ENCODE measurements at places on chromosomes 1 and 21.

- DNase-seq: no peak
Observed at GRCh38 chr1:209672705-209673630, 2.2 kb upstream of the G0S2 start.

DNA sequence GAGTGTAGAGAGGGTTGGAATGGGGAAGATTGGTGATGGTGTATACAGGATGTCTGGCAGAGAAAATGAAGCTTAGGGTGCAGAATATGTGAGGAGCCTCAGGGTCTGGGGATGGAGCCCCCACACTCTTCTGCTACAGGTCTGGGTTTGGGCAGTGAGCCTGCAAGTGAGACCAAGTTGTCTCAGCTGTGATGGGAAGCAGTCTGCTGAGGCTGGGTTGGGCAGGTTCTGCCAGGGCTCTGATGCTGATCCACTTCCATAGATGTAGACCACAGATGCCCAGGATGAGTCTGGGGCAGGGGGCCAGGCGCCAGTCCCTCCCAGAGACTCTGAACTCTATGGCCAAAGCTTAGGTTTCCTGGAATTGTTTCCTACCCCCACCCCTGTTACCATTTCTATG is 516.9 kb downstream of the PTPRU start:
- DNase-seq: no peak

GRCh38 chr1:219993554-219994433 is 52.5 kb downstream of the EPRS1 start:
- no peak for DNase-seq

DNA sequence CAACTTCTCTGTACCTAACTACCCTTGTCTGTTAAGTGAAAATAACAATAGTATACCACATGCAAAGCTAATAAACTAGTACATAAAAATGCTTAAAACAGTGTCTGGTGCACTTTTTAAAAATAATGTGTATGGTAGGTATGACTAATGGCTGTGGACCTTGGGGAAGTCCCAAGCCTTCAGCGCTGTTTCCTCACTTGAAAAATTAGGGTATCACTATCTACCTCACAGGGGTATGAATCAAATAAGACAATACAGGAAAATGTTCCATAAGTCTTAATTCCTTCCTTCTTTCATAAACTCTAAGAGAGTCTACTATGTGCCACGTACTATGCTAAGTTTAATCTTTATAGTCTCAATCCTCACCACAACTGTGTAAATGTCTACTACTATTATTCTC is 32.0 kb downstream of the EGLN1 start:
- DNase-seq: no peak

GRCh38 chr21:17690078-17690494 is 77.4 kb upstream of the BTG3 start:
- no peak for DNase-seq

GRCh38 chr1:155038602-155039307 is 5.1 kb downstream of the DCST1 start:
- no peak for DNase-seq

DNA sequence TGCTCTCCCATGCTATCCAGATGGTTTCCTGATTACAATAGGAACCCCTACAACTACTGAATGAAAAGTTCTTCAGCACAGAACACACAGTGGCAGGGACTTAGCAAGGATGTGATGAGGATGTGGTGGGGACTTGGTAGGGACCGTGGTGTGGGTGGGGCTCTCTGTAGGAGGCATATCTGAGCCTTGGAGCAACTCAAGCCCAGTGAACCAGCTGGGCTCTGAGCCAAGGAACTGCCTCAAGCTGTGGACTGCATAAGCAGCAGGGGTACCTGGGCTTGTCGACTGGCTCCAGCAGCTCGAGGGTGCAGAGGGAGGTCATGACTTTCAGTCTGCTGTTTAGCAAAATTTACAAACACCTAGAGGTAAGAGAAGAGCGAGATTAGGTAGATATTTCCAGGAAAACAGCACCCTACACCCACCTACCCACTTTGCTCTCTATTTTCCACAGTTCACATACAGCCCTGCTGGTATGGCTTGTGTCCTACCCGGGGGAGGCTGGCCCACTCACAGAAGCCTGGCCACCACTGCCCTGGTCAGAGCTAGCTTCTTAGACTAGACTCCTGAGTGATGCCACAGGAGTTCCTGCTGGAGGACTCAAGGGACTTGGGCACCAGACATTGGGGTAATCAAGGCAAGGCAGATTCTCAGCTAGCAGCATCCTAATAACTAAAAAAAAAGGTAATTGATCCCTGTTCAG is 86.8 kb upstream of the GCLM start:
- DNase-seq: no peak

GRCh38 chr1:206866062-206866461 is 639 bp downstream of the IL20 start:
- DNase-seq: no peak

DNA sequence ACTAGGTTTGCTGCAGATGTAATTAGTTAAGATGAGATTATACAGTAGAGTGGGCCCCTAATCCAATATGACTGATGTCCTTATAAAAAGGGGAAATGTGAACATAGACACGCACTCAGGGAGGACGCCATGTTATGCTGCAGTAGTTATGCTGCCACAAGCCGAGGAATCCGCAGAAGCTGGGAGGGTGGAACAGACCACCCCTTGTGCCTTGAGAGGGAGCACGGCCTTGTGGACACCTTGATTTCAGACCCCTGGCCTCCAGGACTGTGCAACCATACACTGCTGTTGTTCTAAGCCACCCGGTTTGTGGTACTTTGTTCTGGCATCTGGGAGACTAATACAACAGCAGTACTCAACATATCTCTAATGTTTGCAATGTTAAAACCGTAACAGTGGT is 57.9 kb upstream of the HIVEP3 start:
- no peak for DNase-seq

- no peak for DNase-seq
Observed at GRCh38 chr1:35795295-35795694, 12.5 kb upstream of the AGO4 start.

DNA sequence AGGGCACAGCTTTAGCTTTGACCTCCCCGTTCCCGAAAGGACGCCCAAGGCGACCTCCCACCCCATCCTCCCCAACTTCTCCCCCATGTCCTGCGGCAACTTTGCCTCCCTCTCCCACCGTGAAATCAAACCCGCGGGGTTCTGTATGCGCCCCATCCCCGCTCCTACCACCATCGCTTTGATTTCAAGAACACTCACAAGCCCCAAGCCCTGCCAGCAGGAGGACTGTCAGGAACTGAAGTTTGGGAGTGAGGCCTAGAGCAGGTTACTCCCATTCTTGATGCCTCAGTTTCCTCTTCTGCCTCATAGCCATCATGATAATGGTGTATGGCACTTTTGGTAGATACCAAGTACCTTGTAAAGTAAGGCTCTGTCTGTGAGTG is 2.3 kb downstream of the PTPRU start:
- DNase-seq: no peak

DNA sequence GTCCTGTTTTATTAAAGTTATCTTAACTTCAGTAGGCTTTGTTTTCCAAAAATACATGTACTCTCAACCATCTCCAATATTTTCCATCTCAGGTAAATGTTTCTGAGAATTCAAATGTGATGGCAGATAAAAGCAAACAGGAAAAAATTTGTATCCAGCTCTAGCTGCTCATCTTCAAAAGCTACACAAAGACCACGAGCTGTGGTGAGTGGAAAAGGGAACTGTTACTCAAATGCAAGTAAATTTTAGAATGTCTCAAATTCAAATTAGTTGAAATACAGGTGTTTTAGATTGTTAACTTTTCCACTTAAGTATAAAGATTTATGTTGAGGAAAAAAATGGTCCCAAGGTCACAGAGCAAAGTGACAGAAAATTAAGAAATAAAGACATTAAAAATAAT is 216.0 kb downstream of the SLC45A1 start:
- no peak for DNase-seq

- no peak for DNase-seq
Observed at GRCh38 chr1:239125893-239126292, 260.5 kb upstream of the CHRM3 start.

DNA sequence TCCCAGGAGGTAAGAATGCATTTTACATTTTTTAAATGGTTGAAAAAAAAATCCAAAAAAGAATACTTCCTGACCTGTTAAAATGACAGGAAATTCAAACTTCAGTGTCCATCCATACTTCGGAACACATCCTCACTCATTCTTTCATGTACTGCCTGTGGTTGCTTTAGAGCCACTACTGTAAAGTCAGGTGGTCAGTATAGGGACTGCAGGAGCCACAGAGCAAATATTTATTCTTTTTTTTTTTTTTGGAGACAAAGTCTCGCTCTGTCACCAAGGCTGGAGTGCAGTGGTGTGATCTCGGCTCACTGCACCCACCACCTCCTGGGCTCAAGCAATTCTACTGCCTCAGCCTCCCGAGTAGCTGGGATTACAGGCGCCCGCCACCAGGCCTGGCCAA is 124.7 kb downstream of the CLIC6 start:
- DNase-seq: no peak

DNA sequence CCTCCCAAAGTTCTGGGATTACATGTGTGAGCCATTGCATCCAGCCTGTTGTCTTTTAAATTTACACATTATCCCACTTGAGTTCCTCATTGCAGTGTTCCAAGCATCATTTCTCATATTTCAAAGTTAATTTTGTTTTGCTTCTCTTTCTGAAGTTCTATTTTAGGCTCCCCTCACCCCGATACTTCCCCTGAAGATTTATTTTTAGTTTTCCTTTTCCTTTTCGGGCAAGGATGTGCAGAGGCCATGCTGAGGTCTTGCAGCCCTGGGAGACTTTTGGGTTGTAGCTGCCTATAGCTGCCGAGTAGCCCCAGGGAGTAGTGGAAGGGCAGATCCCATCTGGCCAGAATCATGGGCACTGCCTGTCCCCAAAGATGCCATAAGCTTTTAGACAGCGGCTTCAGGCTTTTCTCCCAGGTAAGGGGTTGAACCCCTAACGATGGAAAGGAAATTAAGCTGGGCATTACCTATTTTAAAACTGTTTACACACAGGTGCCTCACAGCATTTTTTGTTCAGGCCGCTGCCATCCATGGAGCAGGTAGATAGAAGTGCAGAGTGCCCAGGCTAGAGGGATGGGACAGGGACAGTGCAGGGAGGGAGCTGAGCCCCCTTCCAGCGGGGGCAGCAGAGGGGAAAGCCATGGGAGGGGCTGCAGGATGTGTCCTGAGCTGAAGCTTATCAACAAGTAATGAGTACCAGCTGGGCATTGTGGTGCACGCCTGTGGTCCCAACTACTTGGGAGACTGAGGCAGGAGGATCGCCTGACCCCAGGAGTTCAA is 15.9 kb downstream of the PSEN2 start:
- no peak for DNase-seq

GRCh38 chr1:223188618-223189356 is 45.7 kb upstream of the TLR5 start:
- DNase-seq: no peak

DNA sequence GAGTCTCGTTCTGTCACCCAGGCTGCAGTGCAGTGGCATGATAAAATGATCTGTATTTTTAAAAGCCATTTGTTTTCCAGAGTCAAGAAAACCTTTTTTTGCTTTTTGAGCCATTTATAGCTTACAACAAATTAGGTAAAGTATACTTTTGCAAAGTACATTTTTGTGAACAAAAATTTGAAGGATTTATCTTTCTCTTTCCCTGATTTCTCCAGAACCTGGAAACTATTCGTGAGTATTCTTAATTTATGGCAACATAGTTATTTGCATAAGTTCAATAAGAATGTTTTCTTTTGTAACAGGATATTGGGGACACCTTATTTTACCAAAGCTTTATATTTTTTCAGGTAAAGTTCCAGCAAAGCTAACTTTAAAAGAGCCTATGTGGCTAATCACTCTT is 37.4 kb upstream of the SLC35F3 start:
- DNase-seq: no peak

DNA sequence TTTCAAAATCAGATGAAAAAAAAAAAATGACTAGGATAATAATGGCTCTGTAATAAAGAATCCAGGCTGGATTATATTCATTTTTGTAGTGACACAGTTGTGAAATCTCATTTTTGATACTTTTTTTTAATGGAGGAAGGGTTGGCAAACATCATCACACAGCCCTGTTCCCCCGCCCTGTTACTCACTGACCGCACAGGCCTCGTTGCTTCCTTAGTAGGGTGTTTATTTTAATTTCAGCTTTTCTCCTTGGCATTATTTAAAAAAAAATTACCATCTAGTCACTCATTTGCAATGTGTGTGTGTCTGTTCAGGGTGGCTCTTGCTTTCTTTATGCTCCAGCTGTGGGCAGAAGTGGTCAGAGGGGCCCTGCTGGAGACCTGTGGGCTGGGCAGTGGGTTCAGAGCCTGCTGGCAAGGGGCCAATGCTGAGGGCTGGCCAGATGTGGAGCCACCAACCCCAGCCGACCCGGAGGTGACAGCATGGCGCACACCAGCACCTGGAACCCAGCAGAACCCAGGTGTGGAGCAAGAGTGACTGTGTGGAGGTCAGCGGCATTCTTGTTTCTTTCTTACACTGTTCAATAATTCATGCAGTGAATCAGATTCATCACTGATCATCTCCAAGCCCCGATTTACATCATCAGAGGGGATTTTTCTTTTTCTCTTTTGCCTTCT is 44.6 kb downstream of the ZSCAN20 start:
- DNase-seq: no peak

- DNase-seq: no peak
Observed at GRCh38 chr1:82073659-82074058, 272.9 kb downstream of the ADGRL2 start.

GRCh38 chr1:2363847-2364513 is 27.4 kb downstream of the MORN1 start:
- no peak for DNase-seq

- no peak for DNase-seq
Observed at GRCh38 chr1:204598319-204598969, 82.2 kb downstream of the MDM4 start.

- DNase-seq: no peak
Observed at GRCh38 chr1:80250573-80251168, 1244.1 kb upstream of the ADGRL4 start.

DNA sequence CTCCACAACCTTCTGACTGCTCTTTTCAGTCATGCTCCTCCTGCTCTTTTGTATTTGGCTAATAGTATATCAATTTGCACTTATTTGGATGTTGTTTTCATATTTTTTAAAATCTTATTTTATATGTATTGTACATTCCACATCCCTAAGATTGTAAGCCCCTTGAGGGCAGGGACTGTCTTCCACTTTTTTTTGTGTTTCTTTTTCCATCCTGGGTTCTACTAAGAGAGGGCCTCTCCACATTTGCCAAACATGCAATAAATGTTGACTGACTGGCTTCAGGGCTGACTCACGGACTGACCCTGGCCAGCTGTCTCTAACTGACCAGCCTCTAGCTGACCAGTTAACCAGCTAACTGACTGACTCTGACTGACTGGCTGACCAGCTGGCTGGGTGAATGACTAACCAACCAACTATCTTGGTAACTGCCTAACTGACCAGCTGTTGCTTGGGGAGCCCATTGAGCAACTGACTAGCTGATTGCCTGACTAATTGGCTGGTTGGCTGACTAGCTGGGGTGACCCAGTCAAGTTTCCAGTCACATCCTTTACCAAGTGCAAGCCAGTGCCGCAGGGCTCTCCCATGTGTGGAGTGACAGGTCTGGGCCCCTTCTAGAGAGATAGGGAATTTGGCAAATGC is 16.1 kb downstream of the CSF1 start:
- no peak for DNase-seq

DNA sequence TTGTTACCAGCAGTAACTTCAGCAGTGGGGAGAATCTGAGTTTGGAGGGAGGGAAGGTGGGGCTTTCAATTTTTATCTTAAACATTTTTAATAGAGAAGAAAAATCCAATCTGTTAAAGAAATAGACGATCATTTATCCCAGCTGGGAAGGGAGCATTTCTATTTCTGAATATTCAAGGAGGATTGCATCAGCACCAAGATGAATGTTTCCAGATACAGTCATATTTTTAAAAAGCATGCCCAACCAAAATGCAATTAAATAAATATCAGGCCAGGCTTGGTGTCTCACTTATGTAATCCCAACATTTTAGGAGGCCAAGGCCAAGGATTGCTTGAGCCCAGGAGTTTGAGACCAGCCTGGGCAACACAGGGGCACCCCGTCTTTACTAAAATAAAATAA is 1.7 kb upstream of the ATP1A4 start:
- no peak for DNase-seq
